Renal cortex interstitium (tissue), 15 donors: ENCODE measurements at places on chromosomes 3 and 15. TPM values are rescaled to one million over a fixed set of nuclear protein-coding genes. Genes with fewer than 3 reads are reported as not detected.
A peak's percentile ranks its signal among the peaks of the same experiment; 100 is the strongest.

GRCh38 chr3:31300456-31301443, 232.0 kb upstream of the STT3B start:
- no peak for DNase-seq

The RPL4 gene
- polyA plus RNA-seq, result 3,692 TPM

The OR4M2 gene
- polyA plus RNA-seq, result not detected

DNA sequence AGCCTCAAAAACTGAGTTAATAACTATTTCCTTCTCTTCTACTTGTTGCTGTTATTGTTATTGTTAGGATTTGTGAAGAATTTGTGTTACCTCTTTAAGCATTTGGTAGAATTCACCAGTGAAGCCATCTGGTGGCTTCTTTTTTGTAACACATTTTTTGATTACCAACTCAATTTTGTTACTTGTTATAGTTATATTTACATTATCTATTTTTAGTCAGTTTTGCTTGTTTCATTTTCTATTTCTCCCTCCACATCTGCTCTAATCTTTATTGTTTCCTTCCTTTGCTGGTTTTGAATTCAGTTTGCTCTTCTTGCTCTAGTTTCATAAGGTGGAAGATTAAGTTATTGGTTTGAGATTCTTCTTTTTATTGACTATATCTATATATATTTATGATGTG, 3.7 kb upstream of the SLC9C1 start:
- no peak for DNase-seq

DNA sequence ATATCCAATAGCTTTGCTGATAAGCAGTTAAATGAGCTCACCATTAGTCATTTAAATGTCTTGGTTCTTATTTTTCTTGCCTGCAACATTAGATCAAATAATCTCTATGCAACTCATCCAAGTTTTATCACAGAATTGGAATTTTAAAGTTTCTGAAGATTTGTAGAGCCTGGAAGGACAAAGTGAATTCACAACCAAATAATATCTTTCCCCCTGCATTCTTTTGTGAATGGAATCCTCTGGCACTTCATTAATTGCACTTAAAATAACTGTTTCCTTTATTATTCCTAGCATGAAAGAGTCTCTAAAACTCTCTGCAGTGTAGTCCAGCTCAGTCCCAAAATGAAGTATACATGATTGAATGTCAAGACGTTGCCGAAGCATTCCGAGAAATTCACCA, 345.6 kb upstream of the TGFBR2 start:
- no peak for DNase-seq

DNA sequence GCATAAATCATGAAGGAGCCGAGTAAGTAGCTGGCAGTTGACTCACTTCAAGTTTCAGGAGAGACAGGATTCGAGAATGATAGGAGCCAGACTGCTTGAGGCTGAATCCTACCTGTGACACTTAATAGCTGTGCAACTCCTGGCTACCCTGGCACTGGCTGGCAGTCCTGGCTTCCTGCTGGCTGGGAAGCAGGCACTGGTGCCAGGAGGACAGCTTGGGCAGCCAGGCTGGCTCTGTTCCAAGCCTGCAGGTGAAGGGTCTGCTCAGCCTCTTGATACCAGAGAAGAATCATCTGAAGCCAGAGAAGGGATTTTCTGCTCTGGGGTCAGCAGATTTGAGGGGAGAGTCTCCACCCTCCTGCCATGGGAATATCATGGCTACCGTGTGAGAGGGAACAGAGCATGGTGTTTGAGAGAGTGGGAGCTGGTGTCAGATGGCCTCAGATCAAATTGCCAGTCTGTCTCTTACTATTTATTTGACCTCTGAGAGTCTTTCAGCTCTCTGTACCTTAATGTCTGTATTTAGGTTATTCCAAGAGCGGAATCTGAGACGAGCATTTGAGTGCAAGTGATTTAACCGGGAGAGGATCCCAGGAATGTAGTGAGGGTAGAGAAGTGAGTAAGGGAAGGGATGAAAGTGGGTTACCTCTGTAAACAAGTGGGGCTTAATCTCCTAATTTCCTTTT, 4.4 kb upstream of the XIRP1 start:
- no peak for DNase-seq

DNA sequence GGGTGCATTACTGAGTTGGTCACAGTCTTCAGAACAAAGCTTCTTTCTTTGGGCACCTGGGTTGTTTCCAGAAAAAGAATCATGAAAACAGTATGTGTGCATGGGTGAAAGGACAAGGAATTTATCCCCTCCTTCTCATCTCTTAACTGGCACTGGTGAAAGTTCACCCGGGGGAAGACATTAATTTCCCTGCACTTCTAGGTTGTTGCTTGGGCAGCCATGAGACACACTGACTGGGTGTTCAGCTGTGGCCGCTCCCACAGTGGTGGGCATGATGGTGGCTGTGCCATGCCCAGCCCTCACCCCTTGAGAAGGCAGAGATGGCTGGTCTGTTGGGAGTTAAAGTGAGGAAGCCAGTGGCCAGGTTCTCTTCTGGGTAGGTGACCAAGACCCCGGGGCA, 16.6 kb upstream of the KY start:
- no peak for DNase-seq

DNA sequence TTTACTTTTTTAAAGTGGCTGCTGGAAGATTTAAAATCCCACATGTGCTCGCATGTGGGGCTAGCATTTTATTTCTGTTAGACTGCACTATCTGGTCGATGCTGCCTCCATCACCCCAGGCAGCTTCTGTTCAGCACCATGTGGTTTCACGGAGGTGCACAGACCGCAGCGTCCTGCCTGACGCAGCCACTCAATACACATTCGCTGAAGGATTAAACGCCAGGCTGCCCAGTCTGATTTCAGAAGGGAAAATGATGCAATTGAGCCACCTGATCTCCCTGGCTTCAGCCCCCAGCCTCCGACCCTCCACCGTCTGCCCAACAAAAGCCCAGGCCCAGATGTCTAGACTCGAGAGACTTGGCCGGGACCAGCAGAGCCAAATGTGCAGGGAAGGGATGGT, 84.5 kb downstream of the MEGF11 start:
- no peak for DNase-seq

GRCh38 chr15:65041787-65042186, 3.4 kb upstream of the SLC51B start:
- DNase-seq, result no peak

- DNase-seq, result peak; percentile 68
Observed at GRCh38 chr3:141360888-141361598, 7.3 kb upstream of the ZBTB38 start.

GRCh38 chr3:107676469-107677309, 153.9 kb downstream of the BBX start:
- no peak for DNase-seq

The ARRDC4 gene
- 35.6 TPM for polyA plus RNA-seq

GRCh38 chr15:30885814-30886213, 17.9 kb upstream of the FAN1 start:
- DNase-seq, result no peak

The AADACL2 gene
- polyA plus RNA-seq, result not detected

The ZNF280D gene
- 36.4 TPM for polyA plus RNA-seq

DNA sequence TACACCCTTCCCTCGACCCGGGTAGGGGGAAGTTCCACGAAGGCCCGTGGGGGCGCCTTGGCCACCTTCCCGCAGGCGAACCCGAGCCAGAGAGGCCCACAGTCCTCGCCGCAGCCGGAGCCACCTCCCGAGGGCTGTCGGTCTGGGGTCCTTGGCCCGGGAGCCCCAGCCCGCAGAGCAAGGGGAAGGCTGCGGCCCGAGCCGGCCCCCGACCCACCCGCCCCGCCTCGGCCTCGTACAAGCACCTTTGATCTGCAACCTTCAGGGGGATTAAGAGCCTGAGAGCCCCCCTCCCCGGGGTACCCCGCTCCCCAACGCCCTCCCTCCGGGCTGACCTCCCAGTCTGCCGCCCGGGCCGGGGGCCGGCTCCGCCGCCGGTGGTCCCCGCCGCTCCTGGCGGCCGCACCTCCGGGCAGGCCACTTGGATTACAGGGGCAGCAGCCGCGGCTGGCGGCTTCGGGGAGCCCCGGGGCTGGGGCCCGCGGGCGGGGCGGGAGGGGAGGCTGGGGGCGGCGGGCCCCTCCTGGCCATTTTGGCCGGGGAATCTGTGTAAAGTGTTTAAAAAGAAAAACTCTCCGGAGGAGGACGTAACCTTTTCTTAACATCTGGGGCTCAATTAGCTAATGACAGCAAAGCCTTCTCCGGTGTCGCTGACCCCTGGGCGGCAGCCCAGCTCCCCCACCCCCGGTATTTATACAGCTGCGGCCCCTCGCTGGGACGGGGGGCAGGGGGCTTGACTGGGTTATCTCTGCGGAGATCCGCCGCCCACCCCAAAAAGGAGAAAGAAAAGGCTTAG, 40.2 kb downstream of the EPHB3 start:
- no peak for DNase-seq

GRCh38 chr15:100686725-100687473, 84.5 kb downstream of the ASB7 start:
- no peak for DNase-seq

GRCh38 chr3:107928084-107928445, 162.8 kb downstream of the CD47 start:
- no peak for DNase-seq

GRCh38 chr15:27582726-27583410, 516.2 kb downstream of the OCA2 start:
- no peak for DNase-seq

DNA sequence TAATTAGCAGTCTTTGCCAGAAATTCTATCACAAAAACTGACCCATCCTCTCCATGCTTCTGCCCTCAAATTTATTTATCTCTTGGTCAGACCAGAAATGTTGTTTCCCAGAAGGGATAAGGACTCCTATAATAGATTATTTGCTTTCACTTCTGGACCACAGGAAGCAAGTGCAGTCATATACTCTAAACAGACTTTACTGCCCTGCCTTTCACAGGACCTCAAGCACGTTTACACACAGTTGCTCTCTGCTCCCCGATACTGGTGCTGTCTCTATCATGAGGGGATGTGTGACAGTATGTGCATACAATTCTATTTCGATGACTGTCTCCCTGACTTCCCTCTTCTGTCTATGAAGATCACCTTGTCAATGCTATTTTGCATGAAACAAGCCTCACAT, 205.5 kb upstream of the TGFBR2 start:
- DNase-seq, result no peak

- DNase-seq, result no peak
Observed at GRCh38 chr3:13072239-13072599, 1.0 kb downstream of the IQSEC1 start.

DNA sequence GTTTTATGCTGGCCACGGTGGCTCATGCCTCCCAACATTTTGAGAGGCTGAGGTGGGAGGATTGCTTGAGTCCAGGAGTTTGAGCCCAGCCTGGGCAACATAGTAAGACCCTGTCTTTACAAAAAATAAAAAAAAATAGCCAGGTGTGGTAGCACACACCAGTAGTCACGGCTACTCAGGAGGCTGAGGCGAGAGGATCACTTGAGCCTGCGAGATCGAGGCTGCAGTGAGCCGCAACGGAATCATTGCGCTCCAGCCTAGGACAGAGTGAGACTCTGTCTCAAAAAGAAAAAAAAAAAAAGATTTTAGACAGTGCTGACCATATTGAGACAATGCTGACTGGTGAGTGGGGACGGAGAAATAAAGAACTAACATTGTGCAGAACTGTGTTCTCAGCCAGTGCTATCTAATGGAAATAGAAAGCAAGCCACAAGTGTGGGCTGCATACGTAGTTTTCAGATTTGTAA, 67.2 kb downstream of the ST6GAL1 start:
- no peak for DNase-seq

DNA sequence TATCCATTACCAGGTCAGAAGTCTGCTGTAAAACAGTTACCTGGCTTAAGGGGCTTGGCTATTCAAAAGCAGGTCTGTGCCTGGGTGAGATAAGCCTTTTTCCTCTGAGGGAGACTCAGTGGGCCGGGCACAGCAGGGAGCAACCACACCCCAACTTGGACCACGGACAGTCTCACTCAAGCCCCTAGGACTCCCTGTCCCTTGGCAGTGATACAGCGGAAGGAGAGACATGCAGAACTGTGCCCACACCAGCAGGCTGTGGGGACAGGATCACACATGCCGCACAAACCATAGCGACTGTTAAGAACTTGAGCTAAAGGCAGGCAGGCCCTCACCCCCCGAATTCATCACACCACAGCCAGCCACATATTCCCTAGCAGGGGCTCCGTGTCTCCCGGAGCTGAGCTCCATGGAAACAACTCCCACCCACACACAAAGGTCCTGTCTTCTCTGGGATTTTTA, 2.8 kb upstream of the GP5 start:
- no peak for DNase-seq

The MRAS gene
- polyA plus RNA-seq, result 23.4 TPM

The SETD2 gene
- 74.7 TPM for polyA plus RNA-seq

- DNase-seq, result no peak
Observed at GRCh38 chr3:147398813-147399534, 7.4 kb downstream of the ZIC4 start.

- no peak for DNase-seq
Observed at GRCh38 chr3:156675830-156676767, 1.7 kb downstream of the TIPARP start.

DNA sequence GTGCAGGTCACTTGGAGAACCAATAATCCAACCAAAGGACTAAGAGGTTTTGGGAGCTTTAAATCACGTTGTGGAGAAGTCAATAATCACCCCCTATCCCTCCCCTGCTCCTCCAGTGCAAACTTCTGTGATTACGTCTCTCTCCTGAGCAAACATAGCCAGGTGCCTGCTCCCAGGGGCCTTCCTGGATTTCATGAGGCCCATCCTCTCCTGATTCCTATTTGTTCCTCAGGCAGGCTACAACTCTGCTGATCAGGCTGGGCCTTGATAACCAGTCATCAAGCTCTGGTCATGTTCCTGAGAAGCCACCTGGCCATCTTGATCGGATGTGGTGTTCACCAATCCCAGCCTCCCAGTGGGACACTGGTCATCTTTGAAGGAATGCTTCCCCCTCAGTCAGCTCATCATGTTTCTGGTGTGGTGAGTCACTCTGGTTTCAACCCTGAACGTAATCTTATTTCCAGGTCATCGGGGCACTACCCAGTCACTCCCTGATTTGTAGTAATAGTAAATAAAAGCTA, 2.9 kb upstream of the ZNF710 start:
- DNase-seq, result no peak

DNA sequence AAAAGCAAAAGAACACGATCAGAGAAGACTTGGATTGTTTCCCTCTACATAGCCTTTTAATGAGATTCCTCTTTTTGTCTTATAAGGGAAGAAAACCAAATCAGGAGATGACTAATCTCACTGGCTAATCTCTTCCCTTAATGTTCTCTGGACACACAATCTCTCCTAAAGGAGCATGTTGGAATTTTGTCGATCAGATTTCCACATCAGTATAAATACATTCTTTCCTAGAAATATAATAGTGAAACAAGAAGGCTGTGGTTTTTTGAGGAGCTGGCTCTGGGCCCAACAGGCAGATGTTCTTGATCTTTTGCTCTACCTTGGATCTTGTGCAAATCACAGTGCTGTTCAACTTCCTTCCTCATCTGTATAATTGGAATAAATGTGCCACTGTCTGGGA, 94.0 kb downstream of the GTPBP8 start:
- no peak for DNase-seq

The PLAAT1 gene
- polyA plus RNA-seq, result 3.7 TPM

DNA sequence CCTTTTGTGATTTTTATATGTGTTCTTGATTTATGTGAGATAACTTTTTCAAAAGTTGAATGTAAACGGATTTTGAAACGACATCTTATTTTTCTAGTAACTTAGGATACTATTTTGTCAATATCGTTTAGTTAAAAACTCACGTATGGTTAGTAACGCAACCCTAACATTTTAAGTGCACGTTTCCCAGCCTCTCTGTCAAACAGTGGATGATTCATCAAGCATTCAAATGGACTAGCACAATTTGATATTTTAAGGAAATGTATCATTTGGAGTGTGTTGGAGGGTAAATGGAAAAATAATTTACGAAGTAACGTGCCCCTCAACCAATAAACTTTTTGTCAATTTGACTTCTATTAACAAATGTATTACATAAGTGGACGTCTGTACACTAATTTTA, 23.3 kb downstream of the RTP3 start:
- no peak for DNase-seq

The LRRC31 gene
- polyA plus RNA-seq, result 0.36 TPM

GRCh38 chr15:55782901-55783300, 39.9 kb upstream of the PRTG start:
- no peak for DNase-seq
